Stimulated activated CD4-positive, alpha-beta T cell treated with anti-CD3 and anti-CD28 coated beads, TNF-alpha, amount 100 ng/mL, for 1 hour (primary cell): ENCODE measurements at places on chromosomes 2 and 18.

- no peak for DNase-seq
Observed at GRCh38 chr2:85436836-85437487, 18.4 kb downstream of the SH2D6 start.

DNA sequence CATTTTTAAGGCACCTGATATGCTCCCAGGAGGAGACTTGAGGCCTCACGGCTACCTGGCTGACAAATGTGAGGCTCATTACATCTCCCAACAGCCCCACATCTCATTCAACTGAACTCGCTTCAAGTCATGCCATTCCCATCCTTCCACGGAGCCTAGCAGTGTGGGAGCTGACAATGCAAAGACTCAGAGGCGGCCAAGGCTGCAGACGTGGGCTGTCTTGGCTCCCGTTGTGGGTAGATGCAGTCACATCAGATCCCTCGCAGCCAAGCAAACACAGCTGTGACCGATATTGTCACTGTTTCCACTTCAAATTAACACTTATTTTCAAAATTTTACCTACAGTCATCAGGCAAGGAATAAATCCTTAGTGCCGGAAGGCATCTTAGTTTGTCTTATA lies 64.0 kb upstream of the TRIB2 start:
- DNase-seq, result no peak

DNA sequence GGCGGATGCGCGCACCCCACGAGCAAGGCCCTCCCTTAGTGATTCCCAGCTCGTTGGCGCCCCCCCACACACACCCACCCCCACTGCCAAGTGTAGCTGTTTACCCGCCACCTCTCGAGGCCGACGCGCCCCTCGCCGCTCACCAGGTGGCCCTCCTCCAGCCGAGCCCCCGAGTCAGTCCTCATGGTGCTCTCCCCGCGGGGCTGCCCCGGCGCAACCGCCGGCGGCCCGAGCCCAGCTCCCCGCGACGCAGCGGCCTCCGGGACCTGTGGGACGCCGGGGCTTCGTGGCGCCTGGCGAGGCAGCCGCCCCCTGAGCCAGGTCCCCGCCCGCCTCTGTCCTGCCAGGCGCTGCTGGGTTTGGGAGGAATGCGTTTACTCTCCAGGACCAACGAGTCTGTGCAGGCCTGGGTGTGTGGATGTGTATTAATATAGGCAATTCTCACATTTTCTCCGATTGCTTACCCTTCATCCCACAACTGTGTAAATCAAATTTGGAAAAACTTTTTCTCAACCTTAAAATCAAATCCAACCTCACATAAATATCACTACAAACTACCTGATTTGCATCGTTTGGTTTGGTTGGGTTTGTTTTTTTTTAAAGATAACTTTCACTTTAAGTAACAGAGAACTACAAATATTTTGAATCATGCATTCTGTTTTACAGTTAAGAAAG lies at the start of gene TMEM237:
Gene TMEM237 (minus strand): TSS at position 288 of the 675 bp plus-strand sequence. CDS start 103 bp downstream, at position 185.
- DNase-seq, result no peak

DNA sequence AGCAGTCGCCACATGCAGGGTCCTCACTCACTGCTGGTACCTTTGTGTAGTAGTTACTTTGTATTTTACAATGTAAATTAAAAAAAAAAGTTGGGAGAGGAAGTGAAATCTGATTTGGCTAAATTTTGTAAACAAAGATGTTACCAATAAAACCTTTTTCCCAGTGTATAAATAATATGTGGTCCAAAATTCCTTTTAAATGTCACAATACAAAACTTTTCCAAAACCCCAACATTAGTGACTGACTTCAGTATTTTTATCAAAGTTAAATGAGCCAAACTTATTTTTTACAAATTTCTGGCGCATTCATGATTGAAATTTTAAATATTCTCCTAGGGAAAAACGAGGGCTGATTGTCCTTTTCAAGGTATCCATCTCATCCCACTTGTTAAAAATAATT lies 239.9 kb downstream of the AGAP1 start:
- no peak for DNase-seq

DNA sequence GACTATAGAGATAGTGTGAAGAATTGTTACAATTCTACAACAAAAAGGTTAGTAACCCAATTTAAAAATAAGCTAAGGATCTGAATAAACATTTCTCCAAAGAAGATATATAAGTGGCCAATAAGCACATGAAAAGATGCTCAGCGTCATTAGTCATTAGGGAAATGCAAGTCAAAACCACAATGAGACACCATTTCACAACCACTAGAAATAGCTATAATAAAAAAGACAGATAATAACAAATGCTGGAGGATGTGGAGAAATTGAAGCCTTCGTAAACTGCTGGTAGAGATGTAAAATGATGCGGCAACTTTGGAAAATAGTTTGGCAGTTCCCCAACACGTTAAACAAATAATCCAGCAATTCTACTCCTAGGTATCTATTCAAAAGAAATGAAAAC lies 366.5 kb upstream of the POU3F3 start:
- no peak for DNase-seq

- no peak for DNase-seq
Observed at GRCh38 chr18:36590621-36591580, 237.9 kb downstream of the TPGS2 start.

- no peak for DNase-seq
Observed at GRCh38 chr18:8339952-8340351, 269.3 kb upstream of the RAB12 start.

DNA sequence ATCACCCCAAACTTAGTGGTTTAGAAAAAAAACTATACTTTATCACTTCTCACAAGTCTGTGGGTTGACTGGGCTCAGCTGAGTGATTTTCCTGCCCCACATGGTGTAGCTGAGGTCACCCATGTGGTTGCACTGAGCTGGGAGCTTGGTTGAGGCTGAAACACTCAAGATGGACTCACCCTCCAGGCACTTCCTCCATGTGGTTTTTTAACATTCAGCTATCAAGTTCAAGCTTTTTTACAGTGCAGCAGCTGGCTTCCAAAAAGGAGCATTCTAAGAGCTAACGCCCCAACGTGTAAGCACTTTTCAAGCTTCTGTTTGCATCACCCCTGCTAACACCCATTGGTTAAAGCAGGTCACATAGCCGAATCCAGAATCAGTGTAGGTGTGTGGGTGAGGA lies 105.9 kb upstream of the CREB1 start:
- no peak for DNase-seq

DNA sequence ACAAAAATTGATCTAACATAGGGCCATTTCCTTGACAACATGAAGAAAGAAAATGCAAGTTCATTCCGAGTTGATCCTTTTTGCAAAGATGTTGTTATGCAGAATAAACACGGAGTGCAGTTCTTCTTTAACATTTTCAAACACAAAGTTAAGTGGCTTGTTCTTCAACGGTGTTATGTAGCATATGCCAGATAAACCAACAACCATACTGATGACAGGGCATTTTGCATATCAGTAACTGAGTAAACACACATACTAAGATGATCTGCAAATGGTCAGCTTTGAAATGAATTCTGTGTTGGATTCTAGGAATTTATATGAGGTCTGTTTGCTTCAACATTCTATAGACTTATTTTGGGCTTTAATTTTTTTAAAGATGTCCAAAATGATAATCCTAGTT lies 266.4 kb downstream of the GPD2 start:
- DNase-seq, result no peak

DNA sequence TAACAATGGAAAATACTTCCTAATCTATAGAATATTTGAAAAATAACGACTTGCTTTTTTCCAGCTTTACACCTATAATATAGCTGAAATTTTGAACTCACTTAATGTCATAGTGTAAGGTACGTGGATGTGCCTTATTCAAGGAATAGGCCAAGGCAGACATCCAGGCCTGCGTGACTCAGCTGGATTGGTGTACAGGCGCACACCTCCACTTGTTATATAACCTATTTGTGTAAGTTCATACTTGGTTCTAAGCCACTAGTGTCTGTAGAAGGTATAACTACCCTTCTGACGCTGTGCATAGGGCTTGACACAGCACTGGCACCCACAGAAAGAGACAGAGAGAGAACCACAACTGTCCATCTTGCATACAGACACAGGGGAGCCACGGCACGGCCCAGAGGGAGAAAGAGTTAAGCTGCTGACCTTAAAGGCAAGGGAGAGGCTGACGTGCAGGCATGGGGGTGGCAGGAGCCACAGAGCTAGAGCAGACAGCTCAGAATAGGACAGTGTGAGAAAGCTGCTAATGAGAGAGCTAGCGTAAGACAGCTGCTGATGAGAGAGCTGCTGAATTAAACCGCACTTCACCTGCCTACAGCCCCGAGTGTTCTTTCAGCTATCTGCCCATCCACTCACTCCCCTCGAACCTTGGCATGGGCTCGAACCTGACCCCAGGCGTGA lies 16.1 kb downstream of the CCDC178 start:
- DNase-seq, result no peak

- DNase-seq, result no peak
Observed at GRCh38 chr2:225930687-225931086, 531.2 kb downstream of the NYAP2 start.

- no peak for DNase-seq
Observed at GRCh38 chr2:222943820-222944219, 83.0 kb downstream of the ACSL3 start.

DNA sequence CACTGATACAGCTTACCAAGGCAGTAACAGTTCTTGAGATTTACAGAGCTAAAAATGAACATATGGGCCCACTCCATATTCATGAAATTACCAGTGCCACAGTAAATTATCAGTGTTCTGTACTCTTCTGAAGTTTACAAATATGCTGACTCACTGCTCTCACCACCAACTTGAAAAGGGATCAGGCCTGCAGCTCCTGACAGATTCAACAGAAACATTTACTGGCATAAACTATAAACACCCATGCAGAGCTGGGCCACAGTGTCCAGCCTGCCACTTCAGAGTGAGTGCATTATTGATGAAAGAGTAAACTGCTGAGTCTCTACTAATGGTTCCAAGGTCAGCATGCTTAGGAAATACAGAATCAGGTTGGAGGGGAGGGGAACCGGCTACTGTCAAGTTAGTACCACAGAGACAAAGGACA lies 83.1 kb downstream of the FARSB start:
- DNase-seq, result no peak

GRCh38 chr2:236758406-236758805 lies 188.8 kb downstream of the ACKR3 start:
- DNase-seq, result no peak
